ENCODE measurements at places on chromosomes 4 and X.

GRCh38 chr4:102586644-102587021, 85.5 kb downstream of the NFKB1 start:
- DNase-seq = no peak

GRCh38 chrX:69176053-69176452, 10.8 kb upstream of the PJA1 start:
- DNase-seq = no peak

- DNase-seq = no peak
Measured at GRCh38 chrX:40550066-40550465, 30.7 kb upstream of the ATP6AP2 start.

DNA sequence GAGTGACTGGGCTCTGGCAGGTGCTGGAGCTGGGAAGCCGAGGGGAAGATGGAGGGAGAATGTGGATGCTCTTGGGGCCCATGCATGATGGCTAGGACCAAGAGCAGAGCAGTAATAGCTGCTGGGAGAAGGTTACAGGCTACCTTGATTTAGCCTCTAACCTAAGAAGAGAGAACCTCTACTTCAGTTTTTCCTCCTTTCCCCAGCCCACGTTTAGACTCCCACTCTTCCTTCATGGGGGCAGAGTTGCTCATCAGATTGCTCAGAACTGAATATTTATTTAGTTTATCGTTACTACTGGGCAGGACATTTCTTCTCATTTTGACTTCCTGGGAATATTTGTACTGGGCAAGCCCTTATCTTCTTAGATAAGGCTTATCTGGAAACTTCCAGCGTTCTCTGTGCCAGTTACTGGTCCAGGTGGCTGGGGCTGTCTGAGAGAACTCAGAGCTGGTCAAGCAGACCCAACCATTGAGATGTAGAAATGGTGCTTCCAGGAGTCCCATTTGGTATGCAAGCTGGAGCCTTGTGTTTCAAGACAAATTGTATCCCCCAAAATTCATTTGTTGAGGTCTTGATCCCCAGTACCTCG, 442.9 kb upstream of the BOD1L1 start:
- no peak for DNase-seq

GRCh38 chr4:126799971-126800574, 832.7 kb upstream of the INTU start:
- DNase-seq = no peak

DNA sequence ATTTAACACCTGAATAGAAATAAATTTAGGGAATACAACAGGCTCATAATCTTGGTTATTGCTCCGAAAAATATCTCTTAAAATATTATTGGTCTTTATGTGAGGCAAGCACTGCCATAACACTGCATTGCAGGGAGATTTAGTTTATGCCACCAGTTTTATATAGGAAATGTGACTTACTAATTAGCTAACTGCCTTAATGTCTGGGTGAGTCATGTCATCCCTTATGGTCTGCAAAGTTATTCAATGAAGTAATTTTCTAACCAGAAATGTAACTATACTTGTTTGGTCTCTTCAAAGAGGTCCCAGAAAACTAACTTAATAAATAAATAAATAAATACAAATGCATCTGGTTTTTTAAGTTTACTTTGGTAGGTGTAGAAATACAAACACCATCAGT, 597.2 kb downstream of the GALNTL6 start:
- no peak for DNase-seq

- DNase-seq = no peak
Measured at GRCh38 chr4:132483-132882, 8.2 kb downstream of the ZNF718 start.

DNA sequence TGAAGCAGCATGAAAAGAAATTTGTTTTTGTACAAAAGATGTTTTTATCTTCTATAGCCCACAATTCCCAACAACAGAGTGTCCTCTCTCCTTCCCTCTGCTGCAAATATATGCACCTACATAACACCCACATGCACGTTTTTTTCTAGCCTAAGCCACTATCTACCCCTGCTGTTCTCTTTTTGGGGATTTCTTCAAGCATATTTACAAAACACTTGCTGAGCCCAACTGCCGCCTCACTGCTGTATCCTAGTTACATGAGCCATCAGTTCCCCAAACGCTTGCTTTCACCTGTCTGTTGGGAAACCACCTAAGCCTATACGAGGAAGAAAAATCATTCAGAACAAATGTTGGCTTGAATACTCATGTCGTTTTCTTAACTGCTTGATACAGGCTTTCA, 127.2 kb downstream of the CHRNA9 start:
- no peak for DNase-seq

DNA sequence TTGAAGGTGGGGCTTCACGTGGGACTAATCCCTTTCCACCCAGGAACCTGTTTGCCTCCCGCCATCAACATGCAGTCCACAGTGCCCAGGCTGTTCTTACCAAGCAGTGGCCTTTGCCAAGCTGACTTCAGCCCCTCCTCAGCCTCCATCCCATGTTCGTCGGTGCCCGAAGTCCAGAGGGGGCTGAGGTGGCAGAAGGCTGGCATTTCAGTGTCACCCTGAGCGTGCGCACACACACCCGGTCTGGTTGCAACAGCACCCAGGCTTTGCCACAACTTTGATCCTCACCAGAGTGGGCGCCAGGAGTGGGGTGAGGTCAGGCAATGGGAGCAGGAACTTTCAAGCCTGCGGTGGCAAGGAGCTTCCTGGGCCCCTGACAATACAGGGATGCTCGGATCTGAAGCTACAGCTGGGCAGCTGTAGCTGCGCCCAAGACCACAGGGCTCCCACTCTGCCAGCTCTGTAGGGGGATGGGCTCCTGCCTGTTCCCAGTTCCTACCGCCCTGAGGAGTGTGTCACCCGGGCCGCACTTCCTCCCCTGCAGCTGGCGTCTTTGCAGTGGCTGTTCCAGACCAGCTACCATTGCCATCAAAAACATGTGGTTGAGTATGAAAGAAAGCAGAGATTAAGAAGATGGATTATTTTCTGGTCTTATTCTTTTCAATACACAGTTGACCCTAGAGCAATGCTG, 428.0 kb downstream of the EPHA5 start:
- DNase-seq = no peak

DNA sequence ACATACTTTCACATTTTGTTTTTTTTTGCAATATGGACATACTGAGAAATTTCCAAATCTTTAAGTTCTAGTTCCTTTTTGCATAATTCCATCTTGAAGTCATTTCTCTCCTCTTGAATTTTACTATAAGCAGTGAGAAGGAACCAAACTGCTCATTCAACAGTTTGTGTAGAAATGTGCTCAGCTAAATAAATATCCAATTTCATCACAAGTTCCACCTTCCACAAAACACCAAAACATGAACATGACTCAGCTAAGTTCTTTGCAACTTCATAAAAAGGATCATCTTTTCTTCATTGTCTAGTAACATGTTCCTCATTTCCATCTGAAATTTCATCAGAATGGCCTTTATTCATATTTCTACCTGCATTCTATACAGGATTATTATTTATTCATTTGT, 77.3 kb upstream of the FGF13 start:
- no peak for DNase-seq

DNA sequence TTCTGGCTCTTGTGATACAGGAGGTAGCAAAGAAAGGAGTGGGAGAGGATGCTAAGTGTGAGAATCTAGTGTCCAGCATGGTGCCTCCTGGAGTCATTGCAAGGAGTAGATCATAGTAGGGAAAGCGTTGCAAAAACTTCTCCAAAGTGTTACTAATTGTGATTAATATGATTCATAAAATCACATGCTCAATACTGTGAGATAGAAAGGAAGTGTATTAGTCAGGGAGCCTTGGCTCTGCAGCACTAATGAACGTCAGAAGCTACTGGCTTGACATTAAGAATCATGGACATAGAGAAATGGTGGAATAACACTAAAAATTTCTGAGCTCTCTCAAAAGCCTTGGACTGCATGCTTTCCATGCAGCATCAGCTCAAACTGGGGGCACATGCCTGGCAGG, 299.1 kb downstream of the EVC2 start:
- DNase-seq = no peak

Measured in omental fat pad (tissue), 4 donors.